Occipital lobe (tissue), 3 donors: ENCODE measurements at places on chromosomes 1 and 21. TPM values are rescaled to one million over a fixed set of nuclear protein-coding genes. Genes with fewer than 3 reads are reported as not detected.
A peak's percentile ranks its signal among the peaks of the same experiment; 100 is the strongest.

DNA sequence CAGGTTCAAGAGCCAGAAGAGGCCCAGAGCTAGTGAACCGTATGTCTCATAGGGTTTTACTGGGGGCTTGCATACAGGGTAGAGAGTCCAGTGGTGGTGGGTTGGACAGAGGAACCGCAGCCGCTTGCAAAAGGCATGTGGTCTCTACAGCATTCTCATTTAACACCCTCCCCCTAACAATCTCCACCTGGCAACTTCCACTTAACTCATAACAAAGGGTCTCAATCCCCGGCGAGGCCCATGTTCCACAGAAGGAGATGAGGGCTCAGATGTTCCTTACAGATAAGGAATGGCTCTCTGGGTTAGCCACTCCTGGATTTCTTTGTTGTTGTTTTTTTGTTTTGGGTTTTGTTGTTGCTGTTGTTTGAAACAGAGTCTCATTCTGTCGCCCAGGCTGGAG is 106.1 kb downstream of the APP start:
- DNase-seq = no peak

DNA sequence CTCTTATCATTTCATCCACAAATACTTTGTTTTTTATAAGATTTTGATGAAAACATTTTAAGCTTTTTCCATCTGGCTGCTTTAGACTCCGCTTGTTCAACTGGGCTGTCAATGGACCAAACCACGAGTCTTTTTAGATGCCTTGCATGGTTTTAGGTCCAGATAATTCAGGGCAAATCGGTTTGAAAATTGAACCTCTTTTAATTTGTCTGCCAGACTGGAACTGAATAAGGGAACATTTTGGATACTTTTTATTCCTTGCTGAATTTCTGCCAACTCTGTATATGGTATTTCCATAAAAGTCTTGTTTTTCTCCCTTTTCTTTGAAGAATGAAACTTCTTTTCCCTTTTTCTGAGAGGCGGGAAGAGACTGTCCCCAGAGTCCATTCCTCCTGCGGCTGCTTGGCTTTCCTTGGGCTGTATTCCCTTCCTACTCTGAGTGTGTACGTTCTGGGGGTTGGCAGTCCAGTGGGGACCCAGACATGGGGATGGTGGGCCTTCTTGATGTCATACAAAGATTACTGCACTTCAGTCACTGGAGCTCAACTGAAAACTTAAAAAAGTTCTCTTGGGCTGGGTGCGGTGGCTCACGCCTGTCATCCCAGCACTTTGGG is 46.5 kb upstream of the CNN3 start:
- DNase-seq = no peak

DNA sequence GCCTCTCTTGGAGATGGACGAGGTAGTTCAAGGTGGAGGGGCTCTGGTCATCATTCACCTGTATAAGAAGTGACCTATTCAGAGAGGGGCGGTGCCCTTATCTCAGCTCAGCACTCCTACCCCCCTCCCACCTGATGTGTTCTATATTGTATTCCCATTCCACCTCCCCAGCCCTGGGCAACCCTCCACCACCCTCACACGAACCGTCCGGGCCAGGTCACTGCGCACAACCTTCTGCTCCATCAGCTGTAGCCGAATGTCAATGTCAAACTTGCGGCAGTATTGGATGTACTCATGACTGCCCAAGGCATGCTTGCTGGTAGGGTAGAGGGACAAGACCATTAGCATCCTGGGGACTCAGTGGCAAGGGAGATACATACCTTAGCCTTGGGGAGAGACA is 34.3 kb downstream of the PIK3C2B start:
- DNase-seq = no peak

DNA sequence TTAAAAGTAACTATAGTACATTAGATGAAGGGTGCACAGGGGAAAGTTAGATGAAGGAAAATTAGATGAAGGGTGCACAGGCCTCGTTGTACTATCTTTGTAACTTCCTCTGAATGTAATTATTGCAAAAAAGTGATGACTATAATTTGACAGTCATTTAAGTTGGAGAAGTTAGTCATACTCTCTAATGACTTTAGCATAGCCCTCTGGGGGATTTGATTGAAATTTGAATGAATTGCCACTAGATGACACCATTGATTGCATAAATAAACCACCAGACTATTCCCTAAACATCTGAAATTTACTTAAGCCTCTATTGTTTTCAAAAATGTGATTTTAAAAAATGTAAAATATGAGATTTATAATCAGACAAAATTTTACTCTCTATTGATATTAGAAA is 102.6 kb downstream of the TPR start:
- no peak for DNase-seq

DNA sequence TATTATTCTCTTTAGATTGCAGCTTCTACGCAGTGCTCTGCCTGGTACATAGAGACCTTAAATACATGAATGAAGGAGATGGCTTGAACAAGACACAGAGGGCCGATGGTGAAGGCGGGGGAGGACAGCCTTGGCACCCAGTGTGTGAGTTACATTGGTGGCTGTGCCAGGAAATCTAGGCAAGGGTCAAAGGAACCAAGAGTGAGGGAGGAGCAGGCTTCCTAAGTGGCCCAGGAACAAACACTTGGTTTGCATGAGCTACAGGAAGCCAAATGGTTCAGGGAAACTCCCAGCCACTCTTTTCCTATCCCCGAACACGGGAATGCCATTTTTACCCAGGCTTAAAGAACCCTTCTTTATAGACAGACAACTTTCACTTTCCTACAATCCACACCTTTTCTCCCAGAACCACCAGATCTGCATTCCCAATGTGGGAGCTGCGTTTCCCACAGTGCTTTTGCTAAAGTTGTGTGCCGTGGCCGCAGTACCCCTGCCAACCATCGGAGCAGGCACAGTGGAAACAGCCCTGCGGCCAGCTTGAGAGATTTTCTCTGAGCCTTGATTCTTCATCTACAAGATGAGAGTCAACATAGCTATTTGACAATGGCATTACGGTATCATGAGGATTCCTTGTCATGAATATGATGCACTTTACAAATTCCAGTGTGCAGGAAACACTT is 3.5 kb upstream of the CLEC20A start:
- DNase-seq = no peak

DNA sequence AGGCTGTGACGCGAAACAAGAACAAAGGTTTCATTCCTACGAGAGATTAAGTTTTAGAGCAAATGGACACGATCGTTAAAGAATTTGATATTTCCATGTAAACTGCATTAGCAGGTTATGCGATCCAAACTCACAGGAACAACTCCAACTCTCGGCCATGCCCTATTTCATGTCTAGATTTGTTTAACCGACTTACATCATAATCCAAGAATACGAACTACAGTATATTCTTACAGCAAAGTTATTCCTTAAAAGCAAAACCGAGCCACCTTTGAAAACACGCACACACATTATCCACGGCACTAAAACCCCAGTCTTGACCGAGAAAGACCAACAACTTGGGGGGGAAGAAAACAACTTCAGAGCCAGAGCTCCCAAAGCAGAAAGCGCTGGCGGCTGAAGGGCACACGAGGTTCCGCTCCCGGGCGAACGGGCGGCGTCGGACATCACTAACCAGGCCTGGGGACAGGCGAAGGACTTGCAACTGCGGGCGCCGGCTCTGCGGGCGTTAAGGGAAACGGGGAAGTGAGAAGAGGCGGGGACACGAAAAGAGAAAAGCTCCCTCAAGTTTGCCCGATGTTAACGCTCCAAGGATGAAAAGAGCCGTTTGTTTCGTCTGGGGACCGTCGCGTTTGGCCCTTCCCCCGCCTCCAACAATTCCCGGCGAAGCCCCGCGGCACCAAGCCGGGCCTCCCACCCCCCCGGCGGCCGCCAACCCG is 690 bp downstream of the B3GALNT2 start:
- DNase-seq = peak; percentile 28

DNA sequence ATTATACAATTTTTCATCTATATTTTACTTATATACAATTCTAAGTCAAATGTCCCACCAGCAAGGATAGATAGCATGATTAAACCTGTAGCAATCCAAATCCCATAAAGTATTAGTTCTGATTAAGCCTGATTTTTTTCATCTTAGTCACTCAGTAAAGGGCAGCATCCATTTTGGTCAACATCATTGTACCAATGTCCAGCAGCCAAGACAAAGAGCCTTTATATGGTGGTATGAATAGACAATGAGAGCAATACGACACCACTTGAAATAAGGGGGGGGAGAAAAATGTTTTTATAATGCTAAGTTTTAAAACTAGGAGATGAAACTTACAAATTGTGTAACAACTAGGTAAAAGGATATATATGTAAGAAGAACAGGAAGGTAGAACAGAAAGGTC is 7.4 kb downstream of the ZNF644 start:
- DNase-seq = no peak

GRCh38 chr1:241518476-241519307 is 863 bp downstream of the FH start:
- DNase-seq = no peak

DNA sequence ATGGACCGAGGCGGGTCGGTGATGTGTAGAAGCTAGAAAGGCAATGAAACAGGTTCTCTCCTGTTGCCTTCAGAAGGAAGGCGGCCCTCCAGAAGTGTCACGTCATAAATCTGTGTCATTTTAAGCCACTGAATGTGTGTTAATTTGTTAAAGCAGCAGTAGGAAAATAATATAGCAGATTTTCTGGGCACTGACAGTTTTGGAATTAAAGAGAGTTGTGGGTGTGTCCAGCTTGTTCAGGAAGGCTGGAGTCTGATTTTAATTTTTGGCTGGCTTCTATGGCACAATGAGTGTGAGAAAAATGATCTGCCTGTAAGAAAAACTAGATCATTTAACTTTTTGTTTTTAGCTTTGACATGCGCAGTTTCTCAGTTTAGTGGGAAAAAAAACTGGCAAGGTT is 177.3 kb downstream of the EDEM3 start:
- DNase-seq = no peak

- no peak for DNase-seq
Observed at GRCh38 chr1:211601982-211602670, 23.2 kb upstream of the SLC30A1 start.

GRCh38 chr1:33332881-33333280 is 12.0 kb upstream of the A3GALT2 start:
- no peak for DNase-seq

DNA sequence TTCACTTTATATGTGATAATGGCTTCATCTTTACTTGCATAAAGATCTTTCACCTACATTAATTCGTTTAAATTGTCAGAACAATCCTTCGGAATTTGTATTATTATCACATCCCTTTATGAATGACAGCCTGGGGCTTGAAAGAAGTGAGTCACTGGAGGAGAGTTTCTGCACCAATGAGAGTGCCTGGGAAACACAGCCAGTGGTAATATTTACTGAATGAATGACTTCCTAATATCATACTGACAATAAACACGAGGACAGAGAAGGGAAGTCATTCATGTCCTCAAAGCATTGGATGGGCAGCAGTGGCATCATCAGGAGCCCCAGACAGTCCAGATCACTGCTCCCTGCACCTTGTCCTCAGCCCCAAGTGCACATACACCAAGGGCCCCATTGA is 40.7 kb upstream of the PDE4B start:
- no peak for DNase-seq

DNA sequence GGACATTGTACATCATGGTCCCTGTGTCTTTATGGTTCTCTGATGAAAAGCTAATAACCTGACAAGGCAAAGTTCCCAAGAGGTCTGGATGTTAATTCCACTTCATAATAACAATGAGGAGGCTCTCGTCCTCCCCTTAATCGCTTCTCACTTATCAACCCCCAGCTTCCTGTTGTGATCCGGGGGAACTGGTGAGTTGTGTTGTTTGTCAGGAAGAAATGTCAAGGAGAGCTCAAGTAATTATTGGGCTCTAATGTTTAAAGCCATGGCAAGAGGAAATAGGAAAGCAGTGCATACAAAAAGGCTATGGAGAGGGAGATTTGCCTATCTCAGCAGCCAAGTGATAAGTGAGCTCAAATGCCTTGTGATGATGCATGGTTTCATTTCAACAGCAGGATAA is 42.8 kb upstream of the RASAL2 start:
- DNase-seq = no peak

- peak; percentile 42 for DNase-seq
Observed at GRCh38 chr1:156489166-156489934, 11.2 kb downstream of the MEF2D start.

DNA sequence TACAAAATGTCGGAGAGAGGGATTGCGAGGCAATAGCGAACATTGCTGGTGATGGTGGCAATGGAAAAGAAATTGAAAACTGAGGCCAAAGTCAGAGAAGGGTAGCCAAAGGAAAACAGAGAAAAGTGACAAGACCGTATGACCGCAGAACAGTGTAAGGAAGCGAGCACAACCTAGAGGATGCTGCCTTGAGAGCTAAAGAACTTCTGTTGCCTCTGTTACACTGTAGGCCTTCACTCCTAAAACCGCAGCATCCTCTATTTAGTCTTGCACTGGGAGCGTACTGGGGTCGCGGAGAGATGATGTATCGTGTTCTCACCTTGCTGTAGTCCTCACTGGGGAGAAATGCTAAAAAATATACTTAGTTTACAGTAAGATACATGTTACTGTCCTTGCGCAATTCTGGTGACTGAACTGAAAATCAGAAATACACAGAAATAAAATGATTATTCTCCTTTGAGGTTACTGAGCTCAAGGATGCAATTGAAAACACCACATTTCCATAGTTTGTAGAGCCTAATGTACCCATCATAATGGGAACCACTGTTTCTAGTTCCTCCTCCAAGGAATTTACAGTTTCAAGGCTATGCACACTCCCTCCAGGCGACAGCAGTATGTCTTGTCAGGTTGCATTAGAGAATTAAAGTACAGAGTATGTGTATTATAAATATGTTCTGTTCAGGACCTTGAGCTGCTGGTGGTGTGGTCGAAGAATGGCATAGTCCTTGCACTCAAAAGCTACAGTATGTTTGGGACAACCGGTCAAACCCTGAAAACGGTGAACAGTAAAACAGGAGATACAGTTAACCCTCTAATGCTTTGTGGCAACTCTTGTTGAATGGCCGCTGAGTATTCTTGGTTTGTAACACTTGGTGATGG is 1.3 kb downstream of the NEK7 start:
- DNase-seq = no peak

GRCh38 chr1:84278905-84279304 is 22.6 kb upstream of the SAMD13 start:
- DNase-seq = no peak

- DNase-seq = no peak
Observed at GRCh38 chr1:89356658-89357400, 7.0 kb upstream of the GBP6 start.

APOBEC4 gene
- total RNA-seq = not detected

LORICRIN gene
- total RNA-seq = not detected

SLC19A2 gene
- 31.5 TPM for total RNA-seq

EDARADD gene
- 6.1 TPM for total RNA-seq

MEX3A gene
- total RNA-seq = 42.4 TPM

BRDT gene
- total RNA-seq = not detected

CNTN2 gene
- 22.8 TPM for total RNA-seq

TP53BP2 gene
- total RNA-seq = 36.3 TPM
